ENCODE measurements at places on chromosomes 1 and 21.
A peak's percentile ranks its signal among the peaks of the same experiment; 100 is the strongest.

DNA sequence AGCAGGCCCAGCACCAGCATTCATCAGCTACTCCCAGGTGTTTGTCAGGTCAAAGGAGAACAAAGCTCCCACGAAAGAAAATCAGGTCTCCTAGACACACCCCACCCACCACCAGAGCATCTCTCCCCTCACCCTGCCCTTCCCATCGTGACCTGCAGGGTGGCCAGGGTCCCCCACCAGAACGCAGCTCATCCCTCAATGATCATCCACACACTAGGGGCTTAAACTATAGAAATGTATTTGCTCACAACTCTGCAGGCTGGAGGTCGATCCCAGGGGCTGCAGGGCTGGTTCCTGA, 97.4 kb downstream of the RIPK4 start:
- DNase-seq, result no peak

DNA sequence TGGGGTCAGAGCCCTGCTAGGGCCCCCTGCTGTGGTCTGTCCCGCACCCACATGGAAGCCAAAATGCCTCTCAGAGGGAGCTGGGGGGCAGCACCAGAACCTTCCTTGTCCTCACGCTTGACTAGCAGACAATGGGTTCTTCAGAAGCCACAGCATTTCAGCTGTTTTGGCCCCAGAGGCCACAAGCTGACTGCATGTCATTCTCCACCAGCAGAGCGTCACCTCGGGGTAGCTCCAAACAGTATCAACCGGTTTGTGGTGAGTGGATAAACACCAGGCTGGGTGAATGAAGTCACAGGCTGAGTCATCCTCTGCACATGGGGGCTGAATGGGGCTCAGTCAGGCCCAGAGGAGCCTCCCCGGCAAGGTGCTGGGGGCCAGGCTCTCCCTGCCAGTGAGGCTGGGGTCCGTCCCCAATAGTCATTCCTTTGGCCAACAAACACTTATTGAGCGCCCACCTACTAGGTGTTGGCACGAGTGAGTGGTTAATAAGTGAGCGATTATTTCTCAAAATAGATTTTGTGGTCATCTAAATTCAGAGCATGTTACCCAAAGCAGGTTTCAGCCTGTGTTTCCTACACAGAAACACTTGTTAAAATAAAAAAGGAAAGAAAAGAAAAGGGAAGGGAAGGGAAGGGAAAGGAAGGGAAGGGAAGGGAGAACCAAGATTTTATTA, 9.1 kb downstream of the OLIG1 start:
- DNase-seq, result no peak

GRCh38 chr1:116472431-116472961, 98.3 kb downstream of the CD58 start:
- no peak for DNase-seq

DNA sequence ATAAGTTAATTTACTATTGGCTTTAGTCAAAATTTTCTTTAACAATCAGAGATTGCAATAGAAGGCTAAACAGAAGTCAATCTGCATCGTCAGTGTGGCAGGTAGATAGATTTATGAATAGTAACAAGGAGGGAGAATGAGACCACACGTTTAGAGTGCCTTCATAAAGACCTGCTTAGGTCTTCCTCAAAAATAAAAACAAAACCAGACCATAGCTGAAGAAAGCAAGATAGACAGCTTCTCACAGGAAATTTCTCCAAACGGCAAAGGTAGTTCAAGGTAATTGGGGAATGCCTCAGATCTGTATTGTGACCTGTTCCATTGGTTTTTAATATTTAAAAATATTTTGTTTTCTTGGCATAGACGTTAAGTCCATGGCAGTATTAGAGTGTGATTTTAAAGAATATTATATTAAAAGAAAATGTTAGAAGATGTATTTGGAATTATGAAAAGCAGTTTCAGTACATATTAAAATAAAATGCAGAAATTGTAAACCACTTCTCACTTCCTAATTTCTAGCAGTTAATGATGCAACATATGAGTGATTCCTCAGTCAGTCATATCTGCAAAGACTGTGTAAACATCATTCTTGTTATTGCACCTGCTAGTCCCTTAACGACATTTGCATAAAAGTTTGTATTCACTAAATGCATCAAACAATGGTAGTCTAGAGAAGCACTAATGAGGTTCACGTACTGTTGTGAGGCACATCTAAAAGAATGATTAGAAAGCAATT, 278.0 kb downstream of the HLX start:
- DNase-seq, result no peak

- no peak for DNase-seq
Observed at GRCh38 chr1:22420455-22421053, 31.1 kb upstream of the ZBTB40 start.

DNA sequence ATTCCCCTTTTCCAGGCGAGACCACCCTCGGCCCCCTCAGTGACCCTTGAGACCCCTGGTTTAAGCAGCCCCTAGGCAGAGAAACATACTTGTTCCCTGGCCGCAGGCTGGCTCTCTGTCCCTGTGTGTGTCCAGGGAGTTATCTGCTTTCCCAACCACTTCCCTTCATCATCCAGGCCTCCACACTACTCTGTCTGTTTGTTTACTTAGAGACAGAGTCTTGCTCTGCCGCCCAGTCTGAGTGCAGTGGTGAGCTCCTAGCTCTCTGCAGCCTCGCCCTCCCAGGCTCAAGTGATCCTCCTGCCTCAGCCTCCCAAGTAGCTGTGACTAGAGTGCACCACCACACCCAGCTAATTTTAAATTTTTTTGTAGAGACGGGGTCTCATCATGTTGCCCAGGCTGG, 5.8 kb upstream of the VWA1 start:
- DNase-seq, result no peak

DNA sequence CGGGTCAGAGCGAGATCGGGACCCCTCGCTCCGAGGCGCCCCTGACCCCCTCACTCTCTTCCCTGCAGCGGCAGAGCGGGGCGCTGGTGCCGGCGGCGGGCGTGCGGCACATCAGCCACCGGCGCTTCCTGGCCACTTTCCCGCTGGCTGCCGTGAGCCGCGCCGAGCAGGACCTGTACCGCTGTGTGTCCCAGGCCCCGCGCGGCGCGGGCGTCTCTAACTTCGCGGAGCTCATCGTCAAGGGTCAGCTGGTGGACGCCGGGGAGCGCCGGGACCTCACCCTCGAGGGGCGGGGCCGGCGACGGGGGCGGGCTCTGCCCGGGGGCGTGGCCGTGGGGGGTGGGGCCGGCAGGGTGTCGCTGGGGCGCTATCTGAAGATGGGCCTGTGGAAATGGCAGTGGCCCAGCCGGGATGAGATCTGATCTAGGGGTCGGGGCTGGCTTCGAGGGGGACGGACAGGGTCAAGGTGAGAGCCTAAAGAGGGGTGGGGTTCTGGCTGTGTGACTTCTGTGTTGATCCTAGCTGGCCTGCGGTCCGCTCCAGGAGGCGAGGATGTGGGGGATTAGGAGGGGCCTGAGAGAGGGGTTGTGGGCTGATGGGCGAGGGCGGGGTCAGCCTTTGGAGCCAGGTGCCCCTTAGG, 23.6 kb downstream of the PTPRU start:
- no peak for DNase-seq

GRCh38 chr1:147600119-147601111, 59.1 kb downstream of the BCL9 start:
- DNase-seq, result peak; percentile 21

DNA sequence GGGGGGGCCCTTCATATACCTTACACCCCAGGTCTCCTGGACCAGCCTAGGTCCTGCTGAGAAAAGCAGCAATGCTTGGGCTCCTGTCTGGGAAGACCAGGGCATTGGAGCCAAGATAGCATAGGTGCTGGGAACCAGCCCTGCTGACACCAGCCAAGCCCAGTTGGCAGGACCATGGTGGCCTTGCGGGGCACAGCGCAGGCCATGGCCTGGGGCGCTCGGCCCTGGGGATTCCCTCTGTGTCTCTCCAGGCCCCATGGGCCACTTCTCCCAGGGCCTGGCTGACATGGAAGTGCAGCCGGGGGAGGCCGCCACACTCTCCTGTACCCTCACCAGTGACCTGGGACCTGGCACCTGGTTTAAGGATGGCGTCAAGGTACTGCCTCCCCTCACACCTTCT, 23.3 kb downstream of the IGFN1 start:
- no peak for DNase-seq

DNA sequence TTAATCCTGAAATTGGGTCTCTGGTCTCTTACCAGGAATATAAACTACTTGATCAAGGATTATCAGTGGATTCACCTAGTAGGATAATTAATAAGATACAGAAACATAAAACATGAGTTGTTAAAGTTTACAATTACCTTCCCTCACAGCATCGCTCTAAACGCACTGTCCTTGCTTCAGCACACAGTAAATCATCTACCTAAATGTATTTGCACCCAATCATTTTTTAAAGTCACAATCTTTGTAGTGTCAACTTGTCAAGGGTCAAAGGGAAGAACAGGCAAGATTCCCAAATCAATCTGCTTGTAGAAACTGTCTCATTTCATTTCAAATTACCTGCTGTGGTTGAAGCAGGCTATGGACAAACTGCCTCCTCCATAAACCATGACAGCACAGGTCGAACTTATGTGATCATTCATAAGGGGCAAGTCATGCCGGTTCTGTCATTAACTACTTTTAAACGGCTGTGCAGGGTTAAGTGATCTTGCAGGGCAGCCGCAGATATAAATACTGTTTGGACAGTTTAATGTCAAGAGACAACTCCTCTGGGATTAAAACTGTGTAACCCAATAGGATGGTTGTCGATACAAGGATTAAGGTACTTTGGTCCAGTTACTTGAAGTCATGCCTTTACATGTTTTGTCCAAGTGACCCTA, 93.6 kb downstream of the ZNF281 start:
- DNase-seq, result no peak

GRCh38 chr1:111643097-111643496, 23.5 kb downstream of the RAP1A start:
- DNase-seq, result no peak

GRCh38 chr1:89175601-89176256, at the start of gene GBP7:
TSS of gene GBP7 (minus strand) at chr1:89176003. CDS start at chr1:89171935, 4,068 bp downstream.
- DNase-seq, result no peak

GRCh38 chr21:44534688-44535087, 5.3 kb downstream of the KRTAP10-1 start:
- DNase-seq, result no peak

- DNase-seq, result no peak
Observed at GRCh38 chr1:112686417-112686816, 12.0 kb downstream of the MOV10 start.

DNA sequence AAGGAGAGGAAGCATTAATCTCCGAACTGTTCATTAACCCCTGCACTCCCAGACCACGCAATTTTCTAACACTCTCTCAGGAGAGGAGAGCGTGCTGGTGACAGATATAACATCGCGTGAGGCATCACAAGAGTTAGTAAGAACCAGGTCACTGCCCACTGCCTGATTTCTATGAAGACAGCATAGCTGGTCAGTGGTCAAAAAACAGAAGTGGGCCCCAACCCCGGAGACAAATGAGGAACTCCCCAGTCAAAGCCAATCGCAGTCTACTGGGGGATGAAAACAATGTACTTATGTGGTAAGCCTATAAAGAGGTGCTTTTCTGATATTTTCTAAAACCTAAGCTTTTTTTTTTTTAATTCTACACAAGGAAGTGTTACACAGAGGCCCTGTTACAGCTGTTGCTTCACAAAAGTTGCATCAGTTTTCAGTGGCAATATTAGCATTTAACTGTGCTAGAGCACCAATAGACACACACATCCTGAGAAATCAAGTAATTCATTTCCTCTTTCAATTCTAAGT, 231.8 kb upstream of the IRF2BP2 start:
- DNase-seq, result no peak

DNA sequence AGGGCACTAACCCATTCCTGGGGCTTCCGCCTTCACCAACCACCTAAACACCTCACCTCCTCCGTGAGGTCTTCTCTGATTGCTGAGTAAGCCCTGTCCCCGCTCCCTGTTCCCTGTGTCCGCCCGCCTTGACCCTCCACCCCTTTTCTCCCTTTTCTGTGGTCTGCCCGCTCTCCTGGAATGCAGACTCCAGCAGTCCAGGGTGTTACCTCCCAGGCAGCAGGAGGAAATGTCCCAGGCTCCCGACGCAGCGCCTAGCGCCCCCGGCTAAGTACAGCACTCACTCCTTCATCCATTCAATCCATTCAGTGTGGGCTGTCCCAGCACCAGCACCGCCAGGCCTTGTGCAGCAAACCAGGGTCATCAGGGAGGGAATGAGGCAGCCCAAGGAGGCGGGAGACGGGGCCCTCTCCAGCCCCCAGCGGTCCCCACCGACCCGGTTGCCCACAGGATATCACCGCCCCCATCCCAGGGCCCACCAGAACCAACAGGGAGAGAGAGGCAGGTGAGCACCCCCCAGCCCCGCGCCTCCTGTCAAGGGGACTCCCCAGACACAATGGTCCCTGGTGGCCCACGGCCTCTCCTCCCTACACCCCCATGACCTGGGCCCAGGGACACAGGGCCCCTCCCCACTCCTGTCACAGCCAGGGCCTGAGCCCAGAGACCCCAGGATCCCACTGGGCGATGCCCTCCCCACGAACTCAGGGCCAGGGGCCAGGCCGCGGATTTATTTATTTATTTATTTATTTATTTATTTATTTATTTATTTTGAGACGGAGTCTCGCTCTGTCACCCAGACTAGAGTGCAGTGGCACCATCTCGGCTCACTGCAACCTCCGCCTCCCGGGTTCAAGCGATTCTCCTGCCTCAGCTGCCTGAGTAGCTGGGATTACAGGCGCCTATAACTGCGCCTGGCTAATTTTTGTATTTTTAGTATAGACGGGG, 10.2 kb downstream of the TNFRSF14 start:
- no peak for DNase-seq

GRCh38 chr1:196603651-196604050, 4.6 kb downstream of the KCNT2 start:
- DNase-seq, result no peak

- no peak for DNase-seq
Observed at GRCh38 chr1:234199476-234200127, 173.7 kb upstream of the COA6 start.

- no peak for DNase-seq
Observed at GRCh38 chr21:35886887-35887286, 173.4 kb downstream of the SETD4 start.

GRCh38 chr1:244839656-244840055, 4.2 kb downstream of the COX20 start:
- no peak for DNase-seq

- no peak for DNase-seq
Observed at GRCh38 chr1:203663821-203664220, 37.2 kb downstream of the ATP2B4 start.

GRCh38 chr1:85074365-85074964, 26.2 kb upstream of the MCOLN3 start:
- DNase-seq, result no peak
